Nucleus accumbens (tissue), 56 donors: ENCODE measurements at places on chromosomes 5 and 9.

GRCh38 chr5:1476181-1476966, 31.1 kb upstream of the SLC6A3 start:
- no peak for DNase-seq

GRCh38 chr9:85502815-85503655, 238.7 kb downstream of the AGTPBP1 start:
- DNase-seq: no peak

DNA sequence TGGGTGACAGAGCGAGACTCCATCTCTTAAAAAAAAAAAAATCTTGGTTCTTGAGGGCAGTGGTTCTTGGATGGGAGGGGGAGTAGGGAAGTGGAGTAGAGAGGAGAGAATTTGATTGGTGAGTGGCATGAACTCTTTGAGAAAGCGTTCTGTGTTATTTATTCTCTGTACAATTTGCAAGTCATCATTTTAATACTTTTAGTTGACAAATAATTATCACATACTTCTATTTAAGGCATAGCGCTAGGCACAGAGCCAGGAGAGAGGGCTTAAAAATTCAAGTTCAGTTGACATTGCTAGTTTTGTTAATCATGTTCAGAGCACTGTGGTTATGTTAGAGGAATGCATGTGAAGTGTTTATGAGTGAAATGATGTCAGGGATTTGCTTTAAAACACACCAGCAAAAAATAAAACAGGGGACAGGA, 24.6 kb downstream of the HSDL2 start:
- DNase-seq: no peak

DNA sequence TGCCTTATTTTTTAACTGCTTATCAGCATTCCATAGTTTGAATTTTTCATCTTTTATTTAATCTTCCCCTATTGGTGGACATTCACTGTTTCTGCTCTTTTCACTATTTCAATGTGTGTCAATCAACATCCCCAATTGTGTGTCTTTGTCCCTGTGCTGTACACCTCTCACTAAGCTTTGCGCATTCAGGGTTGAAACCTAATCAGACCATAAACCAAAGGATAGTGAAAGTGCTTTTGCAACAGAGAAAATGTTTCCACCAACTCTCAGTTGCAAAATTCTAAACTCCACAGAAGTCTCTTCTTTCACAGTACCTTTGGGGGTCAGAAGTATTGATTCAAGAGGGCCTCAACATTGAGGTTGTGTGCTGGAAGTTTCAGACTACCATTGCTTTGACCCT, 127.1 kb upstream of the SAP30L start:
- no peak for DNase-seq

- DNase-seq: no peak
These were observed 115.8 kb upstream of the ICE1 start for GRCh38 chr5:5306696-5307095.

- DNase-seq: no peak
These were observed 9.0 kb downstream of the ADAMTS2 start for GRCh38 chr5:179336126-179336870.

DNA sequence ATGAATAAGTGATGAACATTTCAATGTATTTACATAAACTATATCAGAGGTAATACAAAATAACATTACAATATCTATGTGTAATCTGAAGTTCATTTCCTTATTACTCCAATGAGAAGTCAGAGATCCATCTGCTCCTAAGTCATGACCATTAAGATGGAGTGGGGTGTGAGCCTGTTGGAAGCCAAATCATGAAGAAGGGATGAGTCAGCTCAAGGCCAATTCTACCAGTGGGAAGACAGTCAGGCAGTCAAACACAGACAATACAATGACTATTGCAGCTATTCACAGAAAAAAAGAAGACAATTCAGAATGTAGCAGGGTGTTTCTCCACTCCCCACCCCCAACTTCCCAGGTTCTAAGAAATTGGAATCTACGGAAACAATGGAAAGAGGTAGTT, 155.0 kb downstream of the NFIB start:
- DNase-seq: no peak
